ENCODE measurements at places on chromosomes 3 and 15. TPM values are rescaled to one million over a fixed set of nuclear protein-coding genes. Genes with fewer than 3 reads are reported as not detected.

DNA sequence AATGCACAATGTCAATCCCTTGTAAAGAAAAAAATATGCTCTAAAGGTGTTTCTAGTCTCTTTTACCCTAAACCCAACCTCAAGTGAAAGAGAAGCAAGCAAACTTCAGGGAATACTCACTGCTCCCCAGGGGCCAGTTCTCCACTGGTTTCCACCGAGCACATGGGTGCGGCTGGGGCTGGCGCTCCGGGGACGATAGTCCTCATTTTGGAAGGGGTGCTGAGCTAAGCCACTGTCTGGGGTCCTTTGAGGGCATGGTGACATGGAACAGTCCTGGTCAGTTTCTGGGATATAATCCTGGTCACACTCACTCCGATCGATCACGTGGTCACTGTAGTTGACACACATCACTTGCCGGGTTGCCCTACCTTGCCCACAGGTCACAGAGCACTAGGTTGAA, 86.0 kb downstream of the ADAMTS9 start:
- DNase-seq: no peak
- no peaks in the 10 kb centered on the region for H3K36me3 ChIP-seq
- no peaks in the 10 kb centered on the region for H3K4me1 ChIP-seq
- no peak overlapping the region for H3K4me3 ChIP-seq

GRCh38 chr15:100254285-100254684, 87.5 kb downstream of the ADAMTS17 start:
- no peaks in the 10 kb centered on the region for H3K36me3 ChIP-seq
- DNase-seq: no peak
- H3K27me3 ChIP-seq: no peaks in the 10 kb centered on the region
- no peak overlapping the region for H3K27ac ChIP-seq

- no peaks in the 10 kb centered on the region for H3K27me3 ChIP-seq
- H3K4me3 ChIP-seq: peak overlapping the region; percentile 78
- DNase-seq: no peak
- H3K4me1 ChIP-seq: peaks cover 71% of the 10 kb centered on the region
- peak overlapping the region; percentile 96 for H3K27ac ChIP-seq
These were observed 817 bp downstream of the USP3 start for GRCh38 chr15:63504979-63505841.

- H3K36me3 ChIP-seq: no peaks in the 10 kb centered on the region
- no peak for DNase-seq
- no peak overlapping the region for H3K4me3 ChIP-seq
- peaks cover 24% of the 10 kb centered on the region for H3K4me1 ChIP-seq
- H3K27me3 ChIP-seq: no peaks in the 10 kb centered on the region
These were observed 18.1 kb upstream of the ZSCAN2 start for GRCh38 chr15:84582583-84583157.

- no peak overlapping the region for H3K4me3 ChIP-seq
- H3K27me3 ChIP-seq: peaks cover 13% of the 10 kb centered on the region
- no peak overlapping the region for H3K27ac ChIP-seq
- peak; percentile 54 for DNase-seq
- peaks cover 13% of the 10 kb centered on the region for H3K4me1 ChIP-seq
- no peaks in the 10 kb centered on the region for H3K36me3 ChIP-seq
These were observed 237.4 kb upstream of the UMPS start for GRCh38 chr3:124492824-124493223.

GRCh38 chr3:126442856-126443242, 32.8 kb downstream of the ZXDC start:
- no peak for DNase-seq
- no peak overlapping the region for H3K4me3 ChIP-seq
- no peak overlapping the region for H3K27ac ChIP-seq
- no peaks in the 10 kb centered on the region for H3K4me1 ChIP-seq
- no peaks in the 10 kb centered on the region for H3K36me3 ChIP-seq

- H3K27ac ChIP-seq: no peak overlapping the region
- no peaks in the 10 kb centered on the region for H3K36me3 ChIP-seq
- H3K4me1 ChIP-seq: peaks cover 3% of the 10 kb centered on the region
- H3K27me3 ChIP-seq: no peaks in the 10 kb centered on the region
- no peak for DNase-seq
- H3K4me3 ChIP-seq: no peak overlapping the region
These were observed 1.1 kb downstream of the TM4SF4 start for GRCh38 chr3:149475451-149476060.

GRCh38 chr3:90184861-90185260, 1077.4 kb downstream of the EPHA3 start:
- H3K27ac ChIP-seq: no peak overlapping the region
- H3K36me3 ChIP-seq: no peaks in the 10 kb centered on the region
- no peaks in the 10 kb centered on the region for H3K4me1 ChIP-seq
- no peak for DNase-seq
- no peaks in the 10 kb centered on the region for H3K27me3 ChIP-seq

DNA sequence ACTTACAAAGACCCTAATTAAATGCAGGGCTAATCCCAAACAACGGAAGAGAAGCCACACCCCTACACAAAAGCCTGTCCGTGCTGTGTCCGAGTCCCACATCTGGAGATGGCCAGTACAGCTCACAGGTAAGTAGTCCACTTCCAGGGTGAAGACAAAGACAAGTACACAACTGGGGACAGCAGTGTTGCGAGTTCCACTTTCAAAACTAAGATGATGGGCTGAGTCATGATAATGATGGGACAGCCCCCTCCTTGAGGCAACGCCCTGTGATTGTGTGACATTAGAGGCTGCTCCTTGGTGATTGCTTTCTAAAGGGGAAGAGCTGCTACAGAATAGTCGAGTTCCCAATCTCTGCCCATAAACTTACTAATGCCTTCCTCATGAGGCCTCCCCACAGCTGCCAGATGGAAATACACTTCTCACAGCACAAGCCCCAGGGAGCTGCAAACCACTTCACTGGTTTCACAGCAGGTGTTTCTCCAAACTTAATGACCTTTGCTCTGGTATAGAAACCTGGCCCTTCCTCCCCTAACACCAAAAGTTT, 27.6 kb downstream of the RFT1 start:
- H3K4me3 ChIP-seq: no peak overlapping the region
- no peak for DNase-seq
- no peaks in the 10 kb centered on the region for H3K4me1 ChIP-seq
- peaks cover 8% of the 10 kb centered on the region for H3K36me3 ChIP-seq

DNA sequence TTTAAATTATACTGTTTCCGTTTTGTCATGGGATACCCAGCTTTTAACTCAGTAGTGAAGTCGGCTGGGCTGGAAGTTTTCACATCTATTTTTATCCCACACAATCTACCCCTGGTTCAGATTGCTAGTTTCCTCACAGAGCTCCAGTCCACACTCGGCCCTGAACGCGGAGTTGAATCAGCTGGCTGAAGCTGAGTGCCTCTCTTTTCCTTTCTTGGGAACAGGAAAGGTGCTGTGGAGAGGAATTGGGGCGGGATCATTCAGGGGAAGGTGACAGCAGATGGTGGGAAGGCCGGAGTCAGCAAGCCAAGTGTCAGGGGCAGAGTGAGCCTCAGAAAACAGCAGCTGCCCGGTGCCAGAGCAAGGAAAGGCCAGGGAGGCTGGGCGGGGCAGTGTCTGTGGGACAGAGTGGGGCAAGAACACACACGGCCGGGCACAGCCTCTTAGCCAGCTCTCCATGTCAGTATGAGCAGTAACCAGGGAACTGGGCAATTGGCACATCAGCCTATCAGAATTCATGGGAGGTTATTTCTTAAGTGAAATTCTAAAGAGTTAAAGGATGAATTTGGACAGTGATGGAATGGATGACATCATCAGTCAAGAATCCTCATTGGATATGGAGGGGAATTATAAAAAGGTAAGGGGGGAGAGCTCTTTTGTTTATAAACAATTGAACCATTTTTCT, 135.7 kb upstream of the IL12A start:
- no peaks in the 10 kb centered on the region for H3K36me3 ChIP-seq
- H3K27me3 ChIP-seq: no peaks in the 10 kb centered on the region
- DNase-seq: no peak
- H3K4me3 ChIP-seq: no peak overlapping the region
- no peak overlapping the region for H3K27ac ChIP-seq

GRCh38 chr3:134249935-134250716, 533 bp downstream of the RYK start:
- DNase-seq: no peak
- H3K4me3 ChIP-seq: peak overlapping the region; percentile 66
- H3K36me3 ChIP-seq: no peaks in the 10 kb centered on the region
- peaks cover 13% of the 10 kb centered on the region for H3K4me1 ChIP-seq
- H3K27me3 ChIP-seq: no peaks in the 10 kb centered on the region
- H3K27ac ChIP-seq: peak overlapping the region; percentile 78

The ATOSA gene
- 4.7 TPM for total RNA-seq

The TGM4 gene
- not detected for total RNA-seq

The SPTSSB gene
- 2.9 TPM for total RNA-seq

The HPS3 gene
- total RNA-seq: 17.1 TPM

The DAZL gene
- not detected for total RNA-seq

The ZNF385D gene
- not detected for total RNA-seq

The TM4SF18 gene
- 0.34 TPM for total RNA-seq

The C3orf85 gene
- total RNA-seq: not detected

The CILP gene
- not detected for total RNA-seq

The HIGD2B gene
- 0.27 TPM for total RNA-seq

The HDC gene
- total RNA-seq: not detected
